ENCODE measurements at places on chromosomes 4 and X.

DNA sequence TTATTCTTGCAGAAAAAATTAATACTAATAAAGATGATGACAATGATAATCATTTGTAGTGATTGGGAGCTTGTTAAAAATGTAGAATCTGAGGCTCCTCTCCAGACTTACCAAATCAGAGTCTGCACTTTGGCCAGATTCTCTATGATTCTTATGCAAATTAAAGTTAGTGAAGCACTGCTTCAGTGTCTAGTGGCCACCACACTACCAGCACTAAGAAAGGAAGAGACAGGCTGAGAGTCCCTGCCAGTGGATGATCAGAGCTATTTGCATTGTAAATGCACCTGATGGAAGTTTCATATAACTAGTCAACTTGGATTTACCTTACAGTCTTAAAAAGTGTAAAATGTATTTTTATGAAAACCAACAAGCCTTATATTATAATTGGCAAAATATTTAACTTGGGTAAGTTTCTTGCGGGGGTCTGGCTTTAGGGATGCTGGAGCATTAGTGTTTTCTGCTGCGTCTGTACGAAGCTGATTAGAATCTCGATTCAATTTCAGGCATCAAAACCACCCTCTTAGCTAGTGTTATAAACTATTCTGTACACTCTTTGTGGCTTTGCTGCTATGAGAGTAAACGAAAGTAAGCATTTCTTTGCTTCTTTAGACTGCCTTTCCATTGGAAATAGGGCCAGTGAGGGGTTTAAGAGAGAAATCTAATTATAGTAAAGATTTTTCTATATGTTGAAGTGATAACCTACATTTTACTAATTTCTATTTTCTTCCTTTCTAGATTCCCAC is 114.1 kb downstream of the TLL1 start:
- no peak for DNase-seq

- no peak for DNase-seq
Measured at GRCh38 chrX:72114306-72114705, 17.4 kb downstream of the RTL5 start.

DNA sequence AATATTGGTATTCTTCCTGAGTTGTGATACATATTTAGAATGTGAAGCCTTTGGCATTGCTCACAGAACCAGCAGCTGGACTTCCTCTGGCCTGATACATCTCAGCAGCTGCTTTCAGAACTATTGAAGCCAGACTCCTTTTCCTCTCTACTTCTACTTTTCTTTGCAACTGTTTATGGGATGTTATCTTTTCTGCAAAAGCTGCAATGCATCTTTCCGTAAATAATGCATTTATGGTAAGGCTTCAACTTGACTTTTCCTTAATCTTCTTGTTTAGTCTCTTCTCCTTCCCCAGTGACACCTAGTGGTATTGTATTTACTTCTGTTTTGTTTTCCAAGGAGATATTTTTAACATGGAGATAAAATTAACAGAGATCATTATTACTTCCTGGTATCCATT is 1548.7 kb downstream of the PCDH7 start:
- DNase-seq = no peak

- no peak for DNase-seq
Measured at GRCh38 chrX:4263030-4263803, 549.8 kb upstream of the PRKX start.

DNA sequence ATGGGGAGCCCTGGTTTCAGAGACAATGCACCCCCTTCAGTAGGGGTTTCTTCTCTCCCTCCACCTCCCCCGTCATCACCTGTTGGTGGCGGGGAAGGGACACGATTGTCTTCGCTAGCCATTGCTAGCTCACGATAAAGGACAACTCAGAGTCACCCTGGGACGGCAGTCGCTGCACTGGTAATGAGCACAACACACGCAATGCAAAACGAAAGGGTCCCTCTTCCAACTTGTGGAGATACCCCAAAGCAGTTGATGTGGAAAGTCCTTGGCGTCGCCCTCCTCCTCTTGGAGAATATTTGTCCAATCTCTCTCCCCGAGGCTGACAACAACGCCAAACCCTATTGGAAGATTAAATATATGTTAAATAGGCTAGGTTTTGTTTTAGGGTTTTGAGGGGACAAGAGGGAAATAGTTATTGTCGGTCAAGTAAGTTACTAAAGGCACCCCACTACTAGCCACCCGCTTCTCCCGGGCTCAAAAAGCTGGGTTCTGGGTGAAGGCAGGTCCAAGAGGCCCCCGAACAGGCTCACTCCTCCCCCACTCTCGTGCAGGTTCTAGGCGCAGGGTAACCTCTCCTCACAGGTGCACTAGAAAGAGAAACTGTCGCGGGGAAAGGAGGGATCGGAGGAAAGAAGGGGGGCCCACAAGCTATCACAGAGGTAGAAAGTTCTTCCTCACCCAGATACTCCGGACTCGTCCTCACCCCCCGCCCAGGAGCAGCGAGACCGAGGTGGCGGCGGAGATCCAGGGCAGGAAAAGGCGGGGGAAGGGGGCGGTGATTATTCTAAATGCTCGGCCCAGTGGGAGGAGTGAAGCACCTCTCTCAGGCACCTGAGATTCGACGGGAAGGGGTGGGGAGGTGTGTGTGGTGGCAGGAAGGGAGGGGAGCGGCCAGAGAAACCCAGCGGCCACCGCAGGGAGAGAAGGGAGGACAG is at the start of gene LRBA:
Gene LRBA, minus strand, starts transcription at position 764 of the 938 bp plus-strand sequence. Its CDS starts 642 bp downstream, at position 122.
- DNase-seq = peak; percentile 65

GRCh38 chr4:88478247-88478646 is 21.3 kb downstream of the HERC5 start:
- no peak for DNase-seq
